Muscle of back (tissue), 13 donors: ENCODE measurements at places on chromosomes 4 and X. TPM values are rescaled to one million over a fixed set of nuclear protein-coding genes. Genes with fewer than 3 reads are reported as not detected.

The MGARP gene
- 0.41 TPM for polyA plus RNA-seq

The TLR1 gene
- 3.4 TPM for polyA plus RNA-seq

The PI4K2B gene
- 9.9 TPM for polyA plus RNA-seq

GRCh38 chrX:48498374-48498809 is 10.4 kb upstream of the PORCN start:
- no peak for DNase-seq

- DNase-seq: peak; percentile 45
Measured at GRCh38 chrX:71098302-71098701, 2.7 kb downstream of the FOXO4 start.

DNA sequence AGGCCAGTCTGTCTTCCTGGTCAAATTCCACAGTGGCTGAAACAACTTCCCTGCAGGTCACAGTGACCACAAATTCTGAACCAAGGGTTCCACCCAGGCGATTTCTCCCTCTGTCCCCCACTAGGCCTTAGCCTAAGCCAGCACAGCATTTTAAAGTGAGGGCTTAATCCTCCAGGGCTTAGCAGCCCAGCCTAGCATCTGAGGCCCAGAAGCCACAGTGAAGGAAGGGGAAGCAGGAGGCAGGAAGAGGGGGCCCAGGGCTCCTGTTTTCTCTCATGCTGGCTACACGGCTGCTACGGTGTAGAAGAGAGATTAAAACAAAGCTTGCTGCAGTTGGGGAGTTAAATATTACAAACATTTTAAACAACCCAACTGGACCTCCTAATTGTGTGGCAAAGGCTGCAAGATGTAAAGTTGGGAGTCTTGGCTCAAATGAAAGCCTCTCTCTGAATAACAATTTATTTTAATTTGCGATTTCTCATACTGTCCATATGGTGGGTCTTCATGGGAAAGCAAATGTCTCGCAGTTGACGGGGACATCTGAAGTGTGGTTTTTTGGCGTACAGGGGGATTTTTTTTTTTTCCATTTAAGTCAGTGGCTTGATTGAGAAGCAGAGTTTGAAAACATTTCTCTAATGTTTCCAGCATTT is 170.8 kb upstream of the RAI2 start:
- no peak for DNase-seq

DNA sequence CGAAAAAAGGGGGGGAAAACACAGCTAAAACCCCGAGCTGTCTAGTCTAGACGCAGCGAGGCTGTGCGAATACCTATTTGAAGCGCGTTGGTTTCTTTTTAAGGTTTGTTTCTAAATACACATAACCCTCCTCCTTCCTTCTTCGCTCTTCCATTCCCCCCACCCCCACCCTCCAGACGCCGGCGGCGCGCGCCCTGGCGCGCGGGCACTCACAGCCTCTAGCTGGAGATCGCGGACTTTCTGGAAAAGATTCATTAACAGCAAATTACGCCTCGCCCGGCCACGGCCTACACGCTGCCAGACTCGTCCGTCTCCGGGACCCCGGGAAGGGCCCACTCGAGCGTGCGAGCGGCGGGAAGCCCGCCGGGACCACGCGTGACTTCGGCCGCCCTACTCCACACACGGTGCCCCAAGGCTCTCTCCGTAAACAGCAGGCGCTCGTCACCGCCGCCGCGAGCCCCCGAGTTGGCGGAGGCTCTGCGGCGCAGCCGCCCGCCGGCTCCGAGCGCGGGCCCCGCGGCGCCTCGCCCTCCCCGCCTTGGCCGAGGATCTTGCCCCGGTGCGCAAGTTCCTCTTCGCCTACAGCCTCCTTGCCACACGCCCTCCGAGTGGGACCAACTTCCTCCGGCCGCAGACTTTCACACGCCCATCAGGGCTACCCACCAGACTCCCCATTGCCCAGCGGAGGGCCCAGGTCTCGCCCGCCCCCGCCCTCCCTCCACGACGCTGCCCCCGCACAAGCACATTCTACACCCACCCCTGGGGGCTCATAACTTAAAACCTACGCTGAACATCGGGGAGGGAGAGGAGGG is 2.0 kb downstream of the BCOR start:
- peak; percentile 75 for DNase-seq

DNA sequence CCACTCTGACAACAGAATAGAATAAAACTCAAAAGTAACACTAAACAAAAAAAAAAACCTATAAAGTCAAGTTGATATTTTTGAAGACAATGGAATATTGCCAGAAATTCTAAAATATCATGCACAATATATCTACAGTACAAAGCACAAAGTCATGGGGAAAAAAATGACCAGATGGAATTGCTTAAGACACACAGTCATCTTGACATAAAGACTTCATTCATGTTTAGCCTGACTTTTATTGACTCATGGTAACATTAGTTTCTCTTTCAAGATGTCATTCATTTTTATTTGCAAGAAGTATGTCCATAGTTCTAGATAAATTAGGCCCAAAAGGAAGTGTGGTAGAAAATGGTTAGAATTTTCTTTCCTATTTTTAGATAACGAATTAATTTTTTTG is 259.1 kb downstream of the CAMK2D start:
- no peak for DNase-seq

GRCh38 chrX:54043056-54043455 is 1.2 kb downstream of the PHF8 start:
- no peak for DNase-seq

- peak; percentile 94 for DNase-seq
Measured at GRCh38 chrX:48021026-48021900, 14.5 kb downstream of the SPACA5 start.

GRCh38 chrX:18294893-18295292 is 59.6 kb downstream of the SCML2 start:
- DNase-seq: no peak

DNA sequence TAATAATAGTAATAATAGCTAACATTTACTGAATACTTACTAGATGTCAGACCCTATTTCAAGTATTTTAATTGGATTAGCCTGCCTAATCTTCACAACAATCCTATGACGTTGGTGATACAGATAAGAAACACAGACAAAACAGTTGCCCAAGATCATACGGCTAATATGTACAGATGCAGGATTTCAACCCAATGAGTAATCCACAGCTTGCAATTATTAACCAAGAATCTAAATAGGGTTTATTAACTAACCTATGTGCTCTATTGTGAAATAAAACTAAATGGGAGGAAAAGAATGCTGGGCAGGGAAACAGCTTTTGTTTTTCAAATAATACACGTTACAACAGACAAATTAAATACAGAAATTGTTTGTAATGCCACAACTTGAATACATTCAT is 23.4 kb downstream of the FBXO8 start:
- no peak for DNase-seq

DNA sequence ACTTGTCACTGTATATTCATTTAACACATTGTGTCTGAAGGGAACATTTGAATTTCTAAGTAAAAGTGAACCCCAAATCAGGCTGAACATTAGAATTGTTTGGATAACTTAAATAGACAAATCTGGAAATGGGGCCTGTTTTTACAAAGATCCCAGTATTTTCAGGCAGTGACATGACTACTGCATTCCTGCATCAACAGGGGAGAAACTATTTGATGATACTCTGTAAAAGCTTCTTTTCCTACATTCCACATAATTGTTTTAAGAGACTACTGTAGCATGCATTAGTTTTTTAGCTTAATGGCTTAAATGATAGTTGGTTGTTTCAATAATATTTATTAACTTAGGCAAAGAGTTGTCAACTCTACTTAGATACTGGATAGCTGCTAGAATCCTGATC is 127.0 kb downstream of the PDS5A start:
- DNase-seq: no peak
